Stimulated activated CD4-positive, alpha-beta T cell treated with anti-CD3 and anti-CD28 coated beads, Interleukin-1b, Interleukin-23, amount 100 ng/mL, for 1 hour (primary cell): ENCODE measurements at places on chromosomes 2 and 18.

DNA sequence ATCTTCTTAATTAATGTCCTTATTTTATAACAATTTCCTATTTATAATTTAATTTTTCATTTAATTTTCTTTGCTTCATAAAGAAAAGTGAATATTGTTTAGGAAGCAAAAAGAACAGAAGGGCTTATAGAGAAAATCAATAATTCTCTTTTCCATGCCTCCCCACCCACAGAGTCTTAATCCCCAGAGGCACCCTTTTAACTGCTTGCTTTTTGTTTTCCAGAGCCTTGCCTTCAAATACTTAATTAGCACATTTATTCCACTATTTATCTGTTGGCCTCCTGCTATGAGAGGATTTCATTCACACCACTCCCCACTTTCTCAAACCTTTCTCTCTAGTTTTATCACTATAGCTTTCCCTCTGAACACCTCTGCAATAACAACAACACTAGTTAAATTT is 373.6 kb downstream of the MBD2 start:
- DNase-seq = no peak

DNA sequence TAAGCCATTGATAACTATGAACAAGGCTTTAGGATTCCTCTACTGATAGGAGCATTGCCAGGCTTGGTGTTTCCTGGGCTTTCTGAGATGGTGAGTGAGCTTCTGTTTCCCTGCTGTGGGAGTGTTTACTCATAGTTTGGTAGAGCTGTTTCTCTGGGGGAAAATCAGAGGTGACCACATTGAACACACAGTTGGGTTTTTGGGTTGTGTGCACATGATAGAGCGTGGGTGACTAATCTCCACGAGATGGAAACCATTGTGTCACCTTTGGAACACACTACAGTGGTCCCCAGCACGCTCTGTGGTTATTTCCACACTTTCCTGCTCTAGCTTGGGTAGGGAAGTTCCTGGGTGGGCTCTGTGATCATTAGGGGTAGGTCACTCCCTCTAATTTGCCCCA is 5.4 kb downstream of the IL1R1 start:
- no peak for DNase-seq

DNA sequence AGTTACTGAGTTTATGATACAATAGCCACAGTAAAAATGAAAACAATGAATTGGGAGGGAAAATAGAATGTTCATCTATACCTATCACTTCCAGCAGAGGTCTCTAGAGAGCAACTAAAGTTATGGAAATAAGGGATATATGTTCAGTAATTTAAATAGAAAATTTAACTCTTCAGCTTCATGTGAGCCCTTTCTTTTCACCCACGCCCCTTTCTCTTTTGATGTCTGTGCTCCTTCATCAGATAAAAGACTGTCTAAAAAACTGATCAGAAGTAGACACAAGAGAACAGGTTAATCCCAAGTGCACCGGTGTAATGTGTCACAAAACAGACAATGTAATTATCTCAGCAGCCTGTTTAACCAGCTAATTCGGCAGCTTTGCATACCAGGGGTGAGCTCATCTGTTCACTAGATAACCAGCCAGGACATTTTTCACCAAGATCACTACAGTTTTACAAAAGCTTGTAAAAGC is 238.5 kb upstream of the ERBB4 start:
- no peak for DNase-seq

DNA sequence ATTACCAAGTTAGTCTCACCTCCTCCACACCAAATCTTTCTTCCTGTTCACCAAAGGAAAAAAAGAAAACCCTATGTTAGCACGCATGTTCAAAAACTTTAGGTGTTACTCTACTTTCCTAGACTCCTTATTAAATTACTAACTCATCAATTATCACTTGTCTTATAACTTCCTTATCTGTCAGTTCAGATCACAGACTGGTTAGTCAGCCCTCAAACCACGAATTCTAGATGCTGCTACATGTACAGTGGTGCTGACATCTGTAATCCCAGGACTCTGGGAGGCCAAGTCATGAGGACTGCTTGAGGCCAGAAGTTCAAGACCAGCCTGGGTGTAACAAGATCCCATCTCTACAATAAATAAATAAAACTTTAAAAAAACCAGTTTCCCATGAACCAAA is 3.5 kb downstream of the YWHAQ start:
- no peak for DNase-seq

- DNase-seq = no peak
Measured at GRCh38 chr2:95058989-95059641, 33.6 kb downstream of the MAL start.

- DNase-seq = no peak
Measured at GRCh38 chr18:23200756-23201155, 65.5 kb downstream of the CABLES1 start.
